ENCODE measurements at places on chromosomes 1 and 21.

- DNase-seq = no peak
Measured at GRCh38 chr1:14955402-14955801, 198.1 kb upstream of the TMEM51 start.

DNA sequence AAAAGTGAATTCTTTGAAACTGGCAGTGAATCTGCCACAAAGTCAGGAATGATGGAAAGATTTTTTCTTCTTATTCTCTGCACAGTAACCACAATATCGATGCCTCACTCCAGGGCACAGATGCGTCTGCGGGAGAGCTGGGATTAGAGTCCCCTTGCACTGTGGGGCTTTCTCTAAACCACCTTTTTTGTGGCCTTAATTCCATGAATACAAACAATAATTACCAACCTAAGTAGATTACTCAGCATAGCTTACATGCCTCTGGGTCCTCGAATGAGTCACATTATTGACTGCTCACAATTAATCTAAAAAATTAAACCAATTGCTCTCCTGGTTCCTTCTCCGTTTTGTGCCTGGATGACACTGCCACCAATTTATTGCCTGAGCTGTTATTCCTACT is 125.8 kb downstream of the KAZN start:
- DNase-seq = no peak

DNA sequence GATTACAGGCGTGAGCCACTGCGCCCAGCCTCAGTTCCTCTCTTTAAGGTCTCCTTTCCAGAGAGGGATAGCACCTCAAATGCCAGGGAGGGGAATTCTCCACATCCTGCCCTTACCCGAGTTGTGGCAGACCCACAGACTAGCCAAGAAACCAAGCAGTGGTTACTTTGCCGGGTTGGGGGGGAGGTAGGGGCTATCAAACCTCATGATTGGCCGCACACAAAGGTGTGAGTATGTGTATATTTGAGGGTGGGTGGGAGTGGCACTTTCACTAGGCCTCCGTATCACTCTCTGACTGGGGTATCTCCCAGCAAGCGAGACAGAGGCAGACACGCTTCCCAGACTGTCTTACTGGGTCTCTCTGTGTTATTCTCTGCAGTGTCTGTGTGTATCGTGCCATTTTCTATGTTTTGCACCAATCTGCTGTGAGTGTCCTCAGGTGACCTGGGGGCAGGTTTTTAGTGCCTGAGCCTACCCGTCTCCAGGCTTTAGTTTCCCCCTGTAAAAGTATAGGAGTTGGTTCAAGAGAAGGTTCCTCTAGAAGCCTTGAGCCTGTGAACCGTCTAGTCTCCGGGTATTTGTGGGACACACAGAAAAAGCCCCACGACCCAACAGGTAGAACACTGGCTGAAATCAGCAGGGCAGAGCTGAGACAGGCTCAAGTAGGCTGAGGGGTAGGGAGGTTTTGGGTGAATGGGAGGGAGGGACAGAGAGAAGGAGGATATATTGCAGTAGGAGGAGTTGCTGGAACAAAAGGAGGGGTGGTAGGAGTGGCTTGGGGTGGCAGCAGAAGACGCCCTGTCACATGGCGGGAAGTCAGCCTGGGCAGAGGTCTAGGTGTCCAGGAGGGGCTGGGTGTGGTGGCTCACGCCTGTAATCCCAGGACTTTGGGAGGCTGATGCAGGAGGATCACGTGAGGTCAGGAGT is 10.3 kb downstream of the LMNA start:
- DNase-seq = no peak

DNA sequence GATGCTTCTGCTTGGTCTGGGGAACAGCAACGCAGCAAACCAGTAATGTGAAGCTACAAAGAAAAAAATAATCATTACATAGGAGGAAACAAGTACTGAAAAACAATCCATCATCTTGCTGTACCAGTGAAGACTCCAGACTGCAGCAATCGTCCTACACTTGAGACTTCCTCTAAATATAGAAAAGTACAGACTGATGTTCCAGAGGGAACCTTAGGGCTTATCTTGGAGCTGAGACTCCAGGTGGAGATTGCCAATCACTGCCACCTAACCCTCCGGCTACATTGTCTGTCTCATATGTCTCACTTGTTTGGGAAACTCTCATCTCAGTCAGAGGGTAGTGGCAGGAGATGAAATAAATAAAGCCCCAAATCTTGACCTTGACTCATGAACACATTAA is 9.4 kb upstream of the UHMK1 start:
- no peak for DNase-seq

DNA sequence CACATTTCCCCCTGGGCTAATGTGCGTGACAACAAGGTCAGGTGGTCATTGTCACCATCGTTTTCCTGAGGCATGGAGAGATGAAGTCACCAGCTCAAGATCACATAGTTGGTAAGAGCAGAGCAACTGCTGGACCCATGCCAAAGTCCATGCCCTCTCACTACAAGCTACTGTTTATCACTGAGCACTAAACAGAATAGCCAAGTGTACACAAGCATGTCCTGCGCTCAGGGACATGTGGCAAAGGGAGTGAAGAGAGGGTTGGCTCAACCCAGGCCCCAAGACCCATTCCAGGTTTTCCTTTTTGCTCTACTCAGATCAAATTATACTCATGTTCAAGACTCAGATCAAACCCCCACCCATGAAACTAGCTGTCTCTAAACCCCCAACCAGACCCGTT is 20.8 kb downstream of the LRRC52 start:
- DNase-seq = no peak

DNA sequence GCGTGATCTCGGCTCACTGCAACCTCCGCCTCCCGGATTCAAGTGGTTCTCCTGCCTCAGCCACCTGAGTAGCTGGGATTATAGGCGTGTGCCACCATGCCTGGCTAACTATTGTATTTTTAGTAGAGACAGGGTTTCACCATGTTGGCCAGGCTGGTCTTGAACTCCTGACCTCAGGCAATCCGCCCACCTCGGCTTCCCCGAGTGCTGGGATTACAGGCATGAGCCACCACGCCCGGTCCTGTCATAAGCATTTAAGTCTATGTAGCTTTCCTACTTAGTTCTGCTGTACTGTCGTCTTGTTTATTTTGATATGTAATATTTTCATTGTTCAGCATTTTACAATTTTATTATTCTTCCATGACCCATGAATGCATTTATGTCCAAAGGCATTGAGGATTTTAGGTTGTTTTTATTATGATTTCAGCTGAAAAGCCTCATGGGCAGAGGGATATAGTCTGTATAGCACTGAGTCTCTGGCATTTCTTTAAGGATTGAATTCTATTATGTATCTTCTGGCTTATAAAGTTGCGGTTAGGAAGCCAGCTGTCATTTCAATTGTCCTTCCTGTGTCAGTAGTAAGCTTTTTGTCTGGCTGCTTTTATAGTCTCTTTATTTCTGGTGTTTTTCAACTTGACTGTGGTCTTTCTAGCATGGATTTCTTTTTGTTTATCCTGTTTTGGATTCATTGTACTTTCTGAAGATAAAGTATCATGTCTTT is 9.2 kb downstream of the AGPAT3 start:
- DNase-seq = no peak

DNA sequence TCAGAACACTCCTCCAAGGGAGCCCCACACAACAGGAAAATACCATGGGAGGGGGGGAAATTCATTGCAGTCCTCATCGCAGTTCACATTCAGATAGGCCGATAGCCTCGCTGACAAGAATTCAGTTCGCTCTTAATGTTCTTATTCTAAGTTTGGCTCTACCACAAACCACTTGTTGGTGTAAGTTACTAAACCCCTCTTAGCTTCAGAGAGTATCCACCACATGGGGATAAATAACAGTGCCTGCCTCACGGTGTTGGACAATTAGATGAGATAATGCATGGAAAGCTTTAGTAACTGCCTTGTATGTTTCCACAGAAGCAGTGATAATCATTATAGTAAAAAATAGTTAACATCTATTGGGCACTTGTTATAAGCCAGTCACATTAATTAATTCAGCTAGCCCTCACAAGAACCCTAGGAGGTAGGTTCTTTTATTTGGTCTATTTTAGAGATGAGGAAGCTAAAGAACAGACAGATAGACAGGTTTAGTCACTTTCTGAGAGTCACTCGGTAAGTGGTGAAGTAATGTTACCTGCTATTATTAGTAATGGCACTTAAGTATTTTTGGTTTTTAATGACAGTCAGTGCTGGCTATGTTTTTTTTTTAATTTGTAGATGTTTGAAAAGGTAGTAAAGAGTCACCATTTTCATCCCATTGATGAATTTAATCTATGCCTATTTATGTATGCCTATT is 10.1 kb downstream of the VAV3 start:
- DNase-seq = no peak

DNA sequence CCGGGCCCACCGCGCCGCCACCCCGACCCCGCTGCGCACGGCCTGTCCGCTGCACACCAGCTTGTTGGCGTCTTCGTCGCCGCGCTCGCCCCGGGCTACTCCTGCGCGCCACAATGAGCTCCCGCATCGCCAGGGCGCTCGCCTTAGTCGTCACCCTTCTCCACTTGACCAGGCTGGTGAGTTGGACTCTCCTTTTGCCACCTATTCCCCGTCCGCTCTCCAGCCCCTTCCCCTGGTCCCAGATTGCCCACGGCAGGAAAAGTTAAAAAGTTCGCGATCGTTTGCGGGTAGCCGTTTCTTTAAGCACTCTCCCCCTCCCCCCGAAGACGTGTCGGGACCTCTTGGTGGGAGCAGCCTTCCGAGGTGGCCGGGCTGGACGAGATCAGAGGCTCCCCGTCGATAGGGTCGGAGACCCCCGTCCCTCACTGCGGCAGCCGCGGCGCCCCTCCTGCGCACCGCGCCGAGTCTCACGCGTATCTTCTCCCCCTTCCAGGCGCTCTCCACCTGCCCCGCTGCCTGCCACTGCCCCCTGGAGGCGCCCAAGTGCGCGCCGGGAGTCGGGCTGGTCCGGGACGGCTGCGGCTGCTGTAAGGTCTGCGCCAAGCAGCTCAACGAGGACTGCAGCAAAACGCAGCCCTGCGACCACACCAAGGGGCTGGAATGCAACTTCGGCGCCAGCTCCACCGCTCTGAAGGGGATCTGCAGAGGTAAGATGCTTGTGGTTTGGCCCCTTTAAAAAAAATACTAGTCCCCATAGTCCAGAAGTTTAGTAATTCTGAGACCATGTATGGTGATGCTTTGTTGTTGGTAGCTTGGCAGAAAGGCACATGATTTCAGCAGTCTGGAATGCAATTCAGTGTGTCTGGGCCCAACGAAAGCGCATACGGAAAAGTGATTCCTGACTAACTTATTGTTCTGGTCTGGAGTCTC is 576 bp downstream of the CCN1 start:
- no peak for DNase-seq

DNA sequence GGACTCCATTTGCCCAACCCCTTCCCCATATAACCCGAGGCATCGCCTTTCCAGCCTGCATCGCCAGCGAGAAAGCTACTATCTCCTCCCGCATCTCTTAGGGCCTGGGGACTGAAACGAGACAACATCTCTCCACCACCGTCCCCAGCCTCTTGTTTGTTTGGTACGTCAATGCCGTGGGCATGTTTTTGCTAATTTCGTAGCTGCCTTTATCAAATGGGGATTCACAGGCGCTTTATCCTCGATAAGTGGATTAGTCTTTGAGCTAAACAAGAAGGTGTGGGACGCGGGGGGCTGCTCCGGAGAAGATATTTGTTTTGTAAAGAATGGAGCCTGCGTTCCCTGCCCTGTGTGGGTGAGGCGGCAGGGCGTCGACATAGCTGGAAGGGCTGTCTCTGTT is 91.6 kb downstream of the PAX7 start:
- no peak for DNase-seq

DNA sequence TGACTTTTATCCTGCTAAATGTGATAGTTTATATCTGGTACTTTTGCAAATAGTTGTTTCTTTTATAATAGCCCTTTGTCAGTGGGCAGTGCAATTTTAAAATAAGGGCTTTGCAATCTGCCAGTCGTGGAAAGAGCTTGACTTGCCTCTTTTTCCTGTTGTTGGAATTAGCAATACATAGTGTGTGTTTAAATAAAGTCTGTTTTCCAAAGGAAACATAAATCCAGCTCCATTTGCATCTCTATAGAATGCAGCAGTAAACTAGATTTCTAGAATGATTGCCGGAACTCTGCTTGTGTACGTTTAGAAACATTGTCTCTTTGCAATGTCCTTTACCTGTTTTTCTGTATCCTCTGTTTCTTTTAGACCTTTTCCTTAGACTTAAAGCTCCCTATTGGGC is 33.1 kb downstream of the GABPA start:
- DNase-seq = no peak

GRCh38 chr1:159990005-159990404 is 36.0 kb upstream of the SLAMF9 start:
- no peak for DNase-seq

DNA sequence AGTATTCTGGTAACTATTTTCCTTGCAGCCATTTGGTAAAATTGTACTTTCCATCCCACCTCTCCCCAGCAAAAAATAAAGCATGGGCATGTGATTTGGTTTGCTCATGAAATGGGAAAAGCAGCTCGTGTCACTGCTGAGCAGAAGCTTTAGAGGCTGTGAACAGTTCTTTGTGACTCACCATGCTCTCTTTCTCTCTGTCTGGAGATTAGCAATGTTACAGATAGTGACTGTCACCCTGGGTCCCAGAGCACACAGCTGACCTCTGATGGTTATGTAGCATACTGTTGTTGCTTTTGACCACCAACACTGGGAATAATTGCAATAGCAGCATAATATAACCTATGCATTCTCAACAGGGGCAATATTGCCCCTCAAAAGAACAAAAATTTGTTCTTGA is 70.6 kb downstream of the RGS2 start:
- DNase-seq = no peak

- no peak for DNase-seq
Measured at GRCh38 chr1:26278303-26278702, 1.6 kb upstream of the SH3BGRL3 start.

DNA sequence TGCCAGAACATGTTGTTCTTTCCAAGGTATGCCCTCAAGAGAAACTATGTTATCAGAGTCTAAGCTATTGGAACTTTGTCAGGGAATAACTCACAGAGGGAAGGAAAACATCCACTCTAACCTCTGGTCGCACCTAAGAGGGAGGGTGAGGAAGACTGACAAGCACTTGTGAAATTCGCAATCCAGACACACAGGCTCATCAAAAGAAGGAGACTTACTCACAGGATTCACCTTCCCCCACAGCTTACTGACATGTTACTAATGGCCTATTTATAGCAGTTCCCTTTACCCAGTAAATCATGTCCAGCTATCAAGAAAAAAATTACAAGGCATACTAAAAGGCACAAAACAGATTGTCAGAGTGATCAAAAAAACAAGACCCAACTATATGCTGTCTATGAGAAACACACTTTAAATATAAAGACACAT is 36.9 kb downstream of the WDR64 start:
- no peak for DNase-seq

GRCh38 chr1:208509072-208509471 is 264.9 kb upstream of the PLXNA2 start:
- DNase-seq = no peak

GRCh38 chr1:66245691-66246090 is 288.3 kb upstream of the SGIP1 start:
- no peak for DNase-seq

Data from putamen (tissue), 1 donor.